Stimulated activated CD4-positive, alpha-beta T cell treated with anti-CD3 and anti-CD28 coated beads, Interleukin-15, amount 100 ng/mL, for 48 hours (primary cell): ENCODE measurements at places on chromosomes 1 and 21.

DNA sequence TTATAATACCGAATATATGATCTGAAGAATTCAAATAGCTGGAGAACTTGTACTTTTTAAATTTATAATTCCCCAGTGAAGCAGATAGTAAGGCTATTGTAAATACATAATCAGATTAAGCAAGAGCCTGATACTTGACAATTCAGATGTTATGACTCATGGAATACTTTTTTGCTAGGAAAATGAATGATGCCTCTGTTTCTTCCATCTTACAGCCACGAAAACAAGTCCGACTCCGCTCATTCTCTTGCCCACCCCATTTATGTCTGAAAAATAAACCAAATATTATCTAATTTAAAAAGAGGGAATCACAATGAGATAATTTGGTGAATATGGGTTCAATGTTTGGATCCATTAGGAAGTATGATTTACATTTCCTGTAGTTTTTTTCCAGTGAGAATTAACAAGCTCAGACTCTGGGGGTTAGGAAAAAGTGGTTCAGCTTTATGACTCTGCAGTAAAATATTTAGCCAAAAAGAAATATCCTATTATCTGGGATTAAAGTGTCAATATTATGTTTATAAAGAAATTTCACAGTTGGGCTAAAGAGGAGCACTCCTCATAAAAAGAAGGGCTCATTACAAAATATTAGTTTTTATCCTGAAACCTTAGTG is 50.4 kb upstream of the DAB1 start:
- no peak for DNase-seq

DNA sequence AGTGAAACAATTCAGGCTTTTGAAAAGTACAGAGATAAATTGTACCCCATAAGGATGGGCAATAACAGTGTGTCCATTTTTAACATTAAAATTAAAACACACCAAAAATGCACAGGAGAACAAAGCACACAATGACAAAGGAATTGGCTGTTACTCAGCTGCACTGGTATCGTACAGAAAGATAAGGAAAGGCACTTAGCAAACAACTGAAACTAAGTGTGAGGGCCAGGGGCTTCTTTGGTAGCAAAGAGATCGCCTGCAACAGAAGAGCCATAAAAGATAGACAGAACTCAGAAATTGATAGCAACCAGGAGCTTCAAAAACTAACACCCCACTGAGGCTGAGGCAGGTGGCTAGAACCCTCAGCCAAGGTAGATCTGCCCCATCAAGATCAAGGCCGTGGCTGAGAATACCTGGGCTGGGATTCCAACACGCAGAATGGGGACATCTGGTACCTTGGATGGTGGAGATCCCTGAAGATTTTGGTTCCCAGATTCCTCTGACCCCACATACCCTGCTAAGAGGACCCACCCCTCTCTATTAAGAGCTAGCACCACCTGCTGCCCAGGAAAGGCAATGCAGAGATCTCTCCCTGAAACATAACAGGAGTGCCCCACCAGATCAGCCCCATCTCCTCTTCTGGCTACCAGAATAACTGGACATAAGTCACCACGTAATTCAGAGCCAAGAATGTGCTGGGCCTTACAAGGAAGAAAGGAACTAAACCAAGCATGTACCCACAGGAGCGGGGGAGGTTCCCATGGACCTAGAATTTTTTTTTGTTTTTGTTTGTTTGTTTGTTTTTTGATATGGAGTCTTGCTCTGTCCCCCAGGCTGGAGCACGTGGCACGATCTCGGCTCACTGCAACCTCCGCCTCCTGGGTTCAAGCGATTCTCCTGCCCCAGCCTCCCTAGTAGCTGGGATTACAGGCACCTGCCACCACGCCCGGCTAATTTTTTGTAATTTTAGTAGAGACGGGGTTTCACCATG is 16.2 kb downstream of the PLEKHO1 start:
- DNase-seq: peak; percentile 41

GRCh38 chr21:38911484-38912101 is 105.9 kb downstream of the ETS2 start:
- DNase-seq: no peak

DNA sequence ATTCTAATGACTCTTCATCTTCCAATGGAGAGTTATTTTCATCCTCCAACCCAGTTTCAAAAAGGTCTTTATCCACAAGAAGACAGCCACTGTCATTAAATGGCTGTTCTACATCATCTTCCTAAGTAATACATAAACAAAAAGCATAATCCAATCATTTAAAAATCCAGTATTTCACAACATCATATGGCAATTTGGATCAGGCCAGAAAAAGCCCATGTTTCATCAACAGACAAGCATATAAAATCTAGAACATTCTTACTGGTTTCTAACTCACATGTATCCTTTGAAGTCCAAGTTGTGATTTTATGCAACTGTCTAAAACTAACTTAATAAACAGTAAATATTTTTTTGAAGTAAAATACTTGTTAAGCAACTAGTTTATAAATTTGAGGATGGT is 6.6 kb downstream of the CLSPN start:
- DNase-seq: no peak

GRCh38 chr1:107277022-107277421 is 136.2 kb downstream of the NTNG1 start:
- no peak for DNase-seq

DNA sequence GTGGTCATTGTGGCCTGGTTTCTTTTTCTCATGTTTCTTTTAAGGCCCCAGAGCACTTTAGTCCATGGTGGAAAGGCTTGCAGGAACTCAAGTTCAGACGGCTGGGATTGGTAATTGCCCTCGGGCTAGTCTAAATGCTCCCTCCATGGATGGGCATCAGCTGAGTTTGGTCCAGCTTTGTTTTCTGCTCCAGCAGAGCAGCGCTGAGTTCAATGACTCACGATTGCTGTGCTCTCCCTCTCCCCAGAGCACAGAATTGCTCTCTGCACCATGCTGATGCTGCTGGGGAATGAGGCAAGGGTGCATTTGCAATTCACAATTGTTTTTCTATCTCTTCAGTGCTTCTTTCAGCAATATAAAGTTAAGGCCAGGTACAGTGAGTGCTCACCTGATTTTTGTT is 1.8 kb upstream of the OR2T6 start:
- no peak for DNase-seq

DNA sequence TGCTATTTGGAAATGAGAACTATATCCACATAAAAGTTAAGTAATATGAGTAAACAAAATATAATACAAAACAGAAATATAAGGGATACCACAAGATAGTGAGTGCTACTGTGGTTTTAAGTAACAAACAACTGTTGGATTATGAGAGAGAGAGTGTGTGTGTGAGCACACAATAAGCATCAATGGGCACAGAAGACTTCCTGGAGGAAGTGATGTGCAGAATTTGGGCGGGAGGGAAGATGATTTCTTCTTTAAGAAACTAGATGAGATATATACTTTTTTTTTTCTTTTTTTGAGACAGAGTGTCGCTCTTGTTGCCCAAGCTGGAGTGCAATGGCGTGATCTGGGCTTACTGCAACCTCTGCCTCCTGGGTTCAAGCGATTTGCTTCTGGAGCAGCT is 7.9 kb upstream of the IER5 start:
- no peak for DNase-seq

DNA sequence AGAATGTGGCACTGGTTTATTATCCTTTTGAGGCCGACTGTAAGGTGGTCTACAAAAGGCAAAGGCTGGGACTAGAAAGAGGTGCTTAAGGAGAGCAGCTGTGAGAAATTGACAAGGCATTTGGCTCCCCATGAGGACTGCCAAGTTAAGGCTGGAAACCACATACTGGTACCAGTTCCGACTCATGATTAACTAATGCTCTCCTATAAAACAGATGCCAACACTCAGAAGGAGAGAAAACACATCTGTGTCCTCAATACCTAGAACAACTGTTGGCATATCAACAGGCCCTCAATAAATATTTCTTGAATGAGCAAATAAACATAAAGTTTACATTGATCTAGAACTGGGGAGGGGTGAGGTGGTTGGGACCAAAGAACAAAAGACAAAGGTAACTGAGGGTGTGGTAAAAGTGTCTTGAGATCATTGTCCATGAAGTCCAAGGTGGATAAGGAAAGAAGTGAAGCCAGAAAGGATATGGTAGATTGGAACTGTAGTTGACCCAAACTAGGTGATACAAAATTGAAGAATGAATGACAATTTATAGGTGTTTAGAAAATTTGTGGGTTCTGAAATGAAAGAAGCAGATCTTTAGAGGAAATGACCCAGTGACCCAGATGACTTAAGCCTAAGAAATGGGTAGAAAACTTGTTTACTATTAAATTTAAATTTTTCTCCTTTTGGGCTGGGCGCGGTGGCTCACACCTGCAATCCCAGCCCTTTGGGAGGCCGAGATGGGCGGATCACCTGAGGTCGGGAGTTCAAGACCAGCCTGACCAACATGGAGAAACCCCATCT is 16.9 kb upstream of the MCL1 start:
- DNase-seq: no peak

GRCh38 chr1:198084241-198084908 is 72.4 kb upstream of the NEK7 start:
- no peak for DNase-seq

DNA sequence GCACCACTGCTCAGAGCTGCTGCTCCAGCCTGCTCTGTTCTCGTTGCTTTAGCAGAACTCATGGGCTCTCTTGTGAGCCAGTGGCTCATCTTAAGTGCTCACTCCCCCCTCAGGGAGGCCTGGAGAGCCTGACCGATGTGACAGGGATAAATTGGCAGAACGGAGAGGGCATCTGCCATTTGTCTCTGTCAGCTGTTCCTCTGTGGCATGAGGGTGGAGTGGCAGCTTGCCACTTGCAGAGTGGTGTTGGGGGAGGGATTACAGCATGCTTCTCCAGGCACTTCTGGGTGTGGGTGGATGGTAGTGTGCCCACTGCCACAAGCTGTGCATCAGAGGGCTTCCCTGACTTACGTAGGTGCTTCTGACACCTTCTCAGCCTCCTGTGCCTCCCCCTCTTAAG is 229.5 kb downstream of the PAPPA2 start:
- no peak for DNase-seq

- no peak for DNase-seq
Observed at GRCh38 chr1:17567582-17567981, 28.1 kb downstream of the ARHGEF10L start.

- DNase-seq: peak; percentile 17
Observed at GRCh38 chr21:36419996-36420395, 34.8 kb downstream of the CHAF1B start.

- DNase-seq: no peak
Observed at GRCh38 chr21:45029298-45029947, 45.0 kb upstream of the ADARB1 start.

DNA sequence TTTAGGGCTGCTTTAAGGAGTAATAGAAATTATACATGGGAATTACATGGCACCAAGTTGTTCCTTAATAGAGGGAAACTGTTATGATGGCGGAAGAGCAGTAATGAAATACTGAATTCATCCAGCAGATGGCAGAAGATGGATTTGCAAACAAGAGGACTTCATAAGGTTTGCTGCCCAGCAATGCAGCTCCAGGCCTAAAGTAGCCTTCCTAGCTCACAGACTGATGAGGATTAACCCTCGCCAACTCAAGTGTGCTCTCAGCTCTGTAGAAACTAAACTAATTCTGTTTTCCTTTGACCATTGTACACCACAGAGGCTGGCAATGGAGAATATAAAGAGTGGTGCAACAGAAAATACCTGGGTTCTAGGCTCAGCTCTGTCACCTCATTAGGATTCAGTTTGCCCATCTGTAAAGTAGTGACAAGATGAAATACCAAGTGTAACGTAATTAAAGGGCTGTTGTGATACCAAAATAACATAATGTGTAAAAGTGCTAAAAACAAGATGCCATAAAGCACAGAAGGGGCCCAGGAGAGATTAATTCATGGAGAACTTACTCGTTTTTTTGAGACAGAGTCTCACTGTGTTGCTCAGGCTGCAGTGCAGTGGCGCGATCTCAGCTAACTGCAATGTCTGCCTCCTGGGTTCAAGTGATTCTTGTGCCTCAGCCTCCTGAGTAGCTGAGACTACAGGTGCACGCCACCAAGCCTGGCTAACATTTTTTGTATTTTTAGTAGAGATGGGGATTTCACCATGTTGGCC is 102.4 kb upstream of the SERBP1 start:
- no peak for DNase-seq

DNA sequence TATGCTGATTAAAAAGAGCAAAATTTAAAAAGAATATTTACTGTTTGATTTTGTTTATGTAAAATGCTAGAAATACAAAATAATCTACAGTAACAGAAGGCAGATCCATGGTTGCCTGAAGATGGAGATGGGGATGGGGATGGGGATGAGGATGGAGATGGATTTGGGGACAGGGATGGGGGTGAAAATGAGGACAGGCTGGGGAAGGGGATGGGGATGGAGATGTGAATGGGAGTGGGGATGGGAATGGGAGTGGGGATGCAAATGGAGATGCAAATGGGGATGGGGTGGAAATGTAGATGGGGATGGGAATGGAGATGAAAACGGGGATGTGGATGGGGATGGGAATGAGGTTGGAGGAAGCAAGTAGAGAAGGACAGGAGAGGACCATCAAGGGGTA is 252.2 kb downstream of the PLPP3 start:
- no peak for DNase-seq

- DNase-seq: no peak
Observed at GRCh38 chr1:157233131-157233530, 94.9 kb upstream of the ETV3 start.

- no peak for DNase-seq
Observed at GRCh38 chr1:222104694-222105392, 363.0 kb upstream of the DUSP10 start.

DNA sequence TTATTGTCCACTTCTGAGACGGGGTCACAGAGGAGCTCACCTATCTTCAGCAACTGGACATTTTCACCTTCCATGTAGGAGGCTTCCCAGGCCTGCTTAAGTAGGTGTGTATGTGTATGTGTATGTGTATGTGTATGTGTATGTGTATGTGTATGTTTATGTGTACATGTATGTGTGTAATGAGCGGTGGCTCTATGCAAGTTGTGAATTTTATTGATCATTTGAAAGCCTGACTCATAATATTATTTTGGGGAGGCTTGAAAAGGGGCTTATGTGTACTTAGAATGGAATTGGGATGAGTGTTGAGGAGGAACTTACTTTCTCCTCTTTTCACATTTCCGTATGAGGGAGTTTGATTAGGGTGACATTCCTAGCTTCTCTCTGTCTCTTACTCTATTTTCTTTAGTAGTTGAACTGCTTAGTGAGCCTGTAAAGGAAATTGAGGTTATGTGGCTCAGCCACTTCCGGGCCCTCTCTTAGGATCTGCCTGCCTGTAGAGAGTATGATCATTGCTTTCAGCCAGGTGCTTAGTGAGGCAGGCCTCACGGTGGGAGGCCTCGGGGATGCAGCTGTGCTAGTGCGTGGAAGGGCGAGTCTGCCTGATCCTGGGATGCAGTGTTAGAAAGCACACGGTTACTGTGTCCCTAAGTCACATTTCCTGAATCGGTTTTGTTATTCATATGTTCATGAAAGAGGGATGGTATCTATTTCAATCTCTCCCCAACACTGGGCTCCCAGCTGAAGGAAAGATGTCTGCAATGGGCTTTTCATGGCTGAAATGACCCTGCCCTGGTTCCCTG is 61.0 kb downstream of the IER5 start:
- DNase-seq: peak; percentile 51

- DNase-seq: no peak
Observed at GRCh38 chr21:38945545-38946245, 140.0 kb downstream of the ETS2 start.

GRCh38 chr21:34020983-34021553 is 52.3 kb upstream of the MRPS6 start:
- no peak for DNase-seq
